ENCODE measurements at places on chromosomes 2 and 18. TPM values are rescaled to one million over a fixed set of nuclear protein-coding genes. Genes with fewer than 3 reads are reported as not detected.

Gene TMEM163
- total RNA-seq: not detected

Gene SLC5A7
- not detected for total RNA-seq

Gene RETSAT
- total RNA-seq: 23.3 TPM

Gene ARMC9
- total RNA-seq: 3.9 TPM

Gene DSG1
- not detected for total RNA-seq

DNA sequence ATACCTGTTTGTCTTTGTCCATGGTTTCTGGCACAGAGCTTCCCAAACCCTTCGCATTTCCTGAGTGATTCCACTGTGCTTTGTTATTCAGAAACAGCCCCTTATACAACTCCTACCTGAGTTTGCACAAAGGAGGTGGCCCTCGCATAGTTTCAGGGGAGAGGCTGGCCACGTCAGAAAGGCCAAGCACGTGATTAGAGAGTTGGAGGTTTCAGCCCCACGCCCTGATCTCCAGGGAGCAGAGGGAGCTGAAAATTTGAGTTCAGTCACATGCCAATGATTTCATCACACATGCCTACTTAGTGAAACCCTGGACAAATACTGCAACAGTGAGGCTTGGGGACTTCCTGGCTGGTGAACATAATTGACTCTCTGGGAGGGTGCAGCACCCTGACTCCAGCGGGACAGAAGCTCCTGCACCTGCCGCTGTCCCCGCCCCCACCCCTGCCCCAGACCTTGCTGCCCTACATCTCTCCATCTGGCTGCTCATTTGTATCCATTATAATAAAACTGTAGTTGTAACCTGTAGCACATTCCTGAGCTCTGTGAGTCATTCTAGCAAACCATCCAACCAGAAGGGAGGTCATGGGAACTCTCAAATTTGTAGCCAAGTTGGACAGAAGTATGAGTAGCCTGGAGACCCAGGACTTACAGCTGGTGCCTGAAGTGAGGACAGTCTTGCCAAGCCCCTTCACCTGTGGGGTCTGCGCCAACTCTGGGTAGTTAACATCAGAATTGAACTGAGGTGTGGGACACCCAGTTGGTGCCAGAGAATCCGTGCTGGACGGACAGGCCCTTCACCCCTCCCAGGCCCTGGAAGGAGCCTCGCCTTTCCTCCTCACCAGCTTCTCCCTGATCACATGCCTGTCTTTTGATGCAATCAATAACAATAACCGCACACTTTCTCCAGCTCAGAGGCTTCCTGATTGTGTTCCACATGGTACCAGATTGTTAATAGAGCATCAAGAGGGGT is 224.3 kb downstream of the ANAPC1 start:
- no peak for DNase-seq

GRCh38 chr18:23721696-23722480 is 32.6 kb downstream of the LAMA3 start:
- no peak for DNase-seq

GRCh38 chr2:62455957-62456692 is 49.9 kb downstream of the TMEM17 start:
- no peak for DNase-seq

- DNase-seq: no peak
These were observed 127.5 kb downstream of the DTNB start for GRCh38 chr2:25545899-25546298.

DNA sequence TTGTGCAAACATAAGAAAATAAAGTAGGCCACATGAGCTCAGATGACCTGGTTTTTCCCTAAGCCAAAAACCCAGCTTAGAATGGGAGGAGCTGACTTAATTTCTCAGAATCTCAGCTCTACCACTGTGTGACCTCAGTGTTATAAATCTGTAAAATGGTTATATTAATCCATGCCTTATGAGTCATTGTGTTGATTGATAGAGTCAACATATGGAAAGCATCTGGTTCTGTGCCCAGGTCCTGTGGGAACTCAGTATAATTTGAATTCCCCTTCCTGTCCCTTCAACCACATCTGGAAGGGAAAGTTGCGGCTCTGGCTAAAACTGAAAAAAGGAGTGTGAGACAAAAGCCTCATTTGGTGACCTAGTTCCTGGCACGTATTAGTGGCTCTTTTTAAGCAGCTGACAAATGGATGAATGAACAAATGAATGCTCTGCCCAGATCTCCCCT is 25.7 kb downstream of the TMEM177 start:
- DNase-seq: no peak

GRCh38 chr2:33436083-33436482 is 40.4 kb upstream of the RASGRP3 start:
- no peak for DNase-seq

- no peak for DNase-seq
These were observed 543.7 kb downstream of the TRIB2 start for GRCh38 chr2:13260402-13260801.

- DNase-seq: no peak
These were observed 451.9 kb upstream of the ZEB2 start for GRCh38 chr2:144971786-144972335.

- no peak for DNase-seq
These were observed 101.1 kb downstream of the KLHL29 start for GRCh38 chr2:23485841-23486683.

GRCh38 chr2:88212251-88212790 is 42.2 kb downstream of the THNSL2 start:
- no peak for DNase-seq

DNA sequence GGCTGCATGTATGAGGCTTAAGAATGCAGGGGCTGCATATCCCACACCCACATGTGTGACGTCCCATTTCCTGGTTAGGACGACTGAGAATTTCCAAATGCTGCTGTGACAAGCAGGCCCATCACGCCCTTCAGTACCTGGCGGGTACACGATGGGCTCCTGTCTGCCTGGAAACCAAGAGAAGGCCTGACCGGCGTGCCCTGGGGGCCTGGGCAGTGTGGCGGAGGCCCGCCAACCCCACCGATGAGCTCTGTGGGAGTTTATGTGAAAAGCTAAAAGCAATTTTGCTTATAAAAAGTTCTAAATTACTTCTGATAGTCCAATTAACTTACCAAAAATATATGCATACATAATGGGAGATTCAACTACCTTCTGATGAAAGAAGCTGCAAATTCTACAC is 837.3 kb downstream of the GALR1 start:
- DNase-seq: no peak

DNA sequence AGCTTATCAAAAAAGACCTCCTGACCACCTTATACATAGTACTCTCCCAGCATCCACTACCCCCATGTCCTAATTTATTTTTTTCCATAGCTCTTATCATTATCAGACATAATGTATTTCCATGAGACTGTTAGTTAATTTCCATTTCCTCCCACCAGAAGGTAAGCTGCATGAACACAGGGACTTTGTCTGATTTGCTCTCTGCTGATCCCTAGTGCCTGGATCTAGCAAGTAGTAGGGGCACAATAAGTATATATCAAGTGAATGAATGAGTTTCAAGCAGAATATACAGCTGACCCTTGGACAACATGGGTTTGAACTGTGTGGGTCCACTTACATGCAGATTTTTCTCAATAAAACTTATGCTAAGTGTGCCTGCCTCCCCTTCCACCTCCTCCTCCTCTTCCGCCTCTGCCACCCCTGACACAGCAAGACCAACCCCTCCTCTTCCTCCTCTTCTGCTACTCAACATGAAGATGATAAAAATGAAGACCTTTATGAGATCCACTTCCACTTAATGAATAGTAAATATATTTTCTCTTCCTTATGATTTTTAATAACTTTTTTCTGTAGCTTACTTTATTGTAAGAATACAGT is 53.8 kb downstream of the CTAGE1 start:
- no peak for DNase-seq

DNA sequence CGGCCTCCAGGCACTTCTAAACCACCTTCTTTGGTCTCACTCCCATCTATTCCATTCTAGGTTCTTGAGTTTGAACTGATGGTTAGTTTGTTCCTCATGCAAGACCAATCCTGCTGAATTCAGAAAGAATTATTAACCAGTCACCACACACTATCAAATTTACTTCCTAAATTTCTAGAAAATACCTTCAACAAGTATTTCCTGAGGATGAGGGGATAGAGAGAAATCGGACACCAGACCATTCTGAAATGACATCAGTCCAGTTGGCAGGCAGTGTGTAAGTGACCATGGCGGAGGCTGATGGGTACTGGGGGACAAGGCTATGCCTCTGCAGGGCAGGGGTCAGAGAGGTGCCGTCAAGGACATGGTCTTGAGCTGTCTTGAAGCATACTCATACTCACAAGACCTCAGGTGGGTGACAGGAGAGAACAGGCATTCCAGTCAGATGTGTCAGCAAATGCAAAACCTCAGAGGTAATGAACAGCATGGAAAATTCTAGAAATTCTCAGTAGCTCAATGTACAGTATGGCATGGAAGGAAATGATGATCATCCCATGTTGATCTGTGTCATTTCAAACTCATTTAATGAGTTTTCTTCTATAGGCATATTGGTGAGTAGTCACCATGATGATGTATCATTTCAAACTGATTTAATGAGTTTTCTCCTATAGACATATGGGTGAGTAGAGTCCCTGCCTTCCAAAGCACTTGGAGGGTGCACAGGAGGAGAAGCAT is 119.6 kb downstream of the DDX1 start:
- DNase-seq: no peak

DNA sequence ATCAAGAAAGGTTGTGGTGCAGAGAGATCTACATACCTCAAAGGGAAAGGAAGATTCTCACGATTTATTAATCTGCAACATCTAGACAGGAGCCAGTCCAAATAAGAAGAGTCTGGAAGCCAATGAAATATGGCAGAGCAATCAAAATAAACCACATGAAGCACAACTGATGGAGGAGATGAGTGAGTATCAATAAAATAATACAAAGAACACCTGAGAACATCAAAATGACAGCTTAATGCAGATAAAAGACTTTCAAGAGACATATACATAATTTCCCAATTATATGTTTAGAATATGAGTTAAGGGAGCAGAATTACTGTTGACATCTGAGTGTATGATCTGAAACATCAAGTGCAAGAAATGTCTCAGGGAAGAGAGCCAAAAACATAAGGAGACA is 12.5 kb upstream of the DOK6 start:
- no peak for DNase-seq

DNA sequence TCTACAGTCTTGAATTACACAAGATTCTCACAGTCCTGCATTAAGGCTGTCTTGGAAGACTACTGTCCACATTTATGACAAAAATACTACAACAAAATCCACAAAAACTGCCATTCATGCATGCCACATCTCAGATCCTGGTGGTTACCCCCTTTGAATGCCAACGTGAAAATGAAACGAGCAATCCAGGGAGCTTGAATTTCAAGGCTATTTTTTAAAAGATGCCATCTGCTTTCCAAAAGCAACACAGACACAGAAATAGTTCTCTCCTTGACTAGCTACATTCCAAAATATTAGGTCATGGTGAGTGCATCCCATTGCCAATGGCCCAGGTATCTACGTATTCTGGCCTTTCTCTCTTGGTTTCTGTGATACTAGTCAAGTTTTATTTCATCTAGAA is 36.3 kb downstream of the IRS1 start:
- DNase-seq: no peak

- no peak for DNase-seq
These were observed 79.4 kb downstream of the XRCC5 start for GRCh38 chr2:216188559-216188850.

DNA sequence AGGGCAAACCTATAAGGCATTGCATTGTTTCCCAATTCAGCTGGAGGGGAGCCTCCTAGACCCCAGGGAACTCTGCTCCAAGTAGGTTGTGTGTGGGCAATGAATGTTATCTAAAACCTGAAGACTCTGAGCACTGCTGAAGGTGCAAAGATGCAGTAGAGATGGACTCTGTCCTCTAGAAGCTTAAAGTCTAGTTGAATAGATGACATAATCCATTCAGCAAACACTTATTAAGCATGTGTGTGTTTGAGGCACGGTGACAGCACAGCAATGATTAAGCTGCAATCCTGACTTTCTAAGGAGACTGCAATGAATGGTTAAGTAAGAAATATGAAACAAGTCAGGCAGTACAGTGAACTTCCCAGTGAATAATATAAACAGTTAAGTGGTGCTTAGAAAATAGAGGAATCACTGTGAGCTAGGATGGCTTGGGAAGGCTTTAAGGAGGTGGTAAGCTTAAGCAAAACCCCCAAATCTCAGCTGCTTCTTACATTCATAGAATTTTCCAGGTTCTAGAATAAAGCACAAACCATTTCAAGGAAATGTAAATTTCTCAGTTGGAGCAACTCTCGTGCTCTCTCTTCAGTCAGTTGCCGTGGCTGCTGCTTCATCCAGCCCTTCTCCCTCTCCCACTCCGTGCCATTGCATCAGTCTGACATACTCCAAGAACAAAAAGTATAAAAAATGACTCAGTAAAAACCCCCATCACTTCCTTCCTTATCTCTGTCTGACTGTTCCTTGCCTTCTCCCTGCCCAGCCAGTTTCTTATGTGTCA is 19.1 kb downstream of the MXD1 start:
- no peak for DNase-seq

DNA sequence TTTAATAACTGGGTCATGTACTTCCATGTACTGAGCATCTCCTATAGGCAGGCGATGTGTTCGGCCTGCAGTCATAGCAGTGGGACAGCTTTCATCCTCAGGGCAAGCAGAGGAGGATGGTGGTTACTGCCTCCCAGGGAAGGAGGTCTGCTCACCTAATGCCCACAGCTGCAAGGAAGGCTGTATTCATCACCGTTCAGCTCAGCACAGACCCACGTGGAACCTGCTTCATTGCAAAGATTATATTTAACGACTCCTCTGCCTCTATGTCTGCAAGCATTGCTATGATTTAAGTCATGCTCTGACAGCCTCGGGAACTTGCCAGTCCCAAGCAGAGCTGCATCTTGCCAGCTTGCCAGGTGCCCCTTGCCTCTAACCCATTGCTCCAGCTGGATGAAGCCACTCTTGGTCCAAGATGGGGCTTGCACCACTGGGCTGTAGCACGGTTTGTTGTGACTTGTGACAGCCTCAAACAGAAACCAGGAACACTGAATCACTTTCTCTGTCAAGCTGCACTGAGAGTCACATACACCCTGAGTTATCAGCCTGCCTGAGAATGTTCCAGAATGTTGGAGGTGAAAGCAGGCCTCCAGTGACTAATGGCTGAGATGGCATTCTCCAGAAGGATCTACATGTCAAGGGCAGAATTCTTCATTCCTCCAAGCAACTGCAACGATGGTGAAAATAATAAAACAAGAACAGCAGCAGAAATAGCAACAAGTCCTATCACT is 651.1 kb upstream of the ID2 start:
- DNase-seq: no peak

DNA sequence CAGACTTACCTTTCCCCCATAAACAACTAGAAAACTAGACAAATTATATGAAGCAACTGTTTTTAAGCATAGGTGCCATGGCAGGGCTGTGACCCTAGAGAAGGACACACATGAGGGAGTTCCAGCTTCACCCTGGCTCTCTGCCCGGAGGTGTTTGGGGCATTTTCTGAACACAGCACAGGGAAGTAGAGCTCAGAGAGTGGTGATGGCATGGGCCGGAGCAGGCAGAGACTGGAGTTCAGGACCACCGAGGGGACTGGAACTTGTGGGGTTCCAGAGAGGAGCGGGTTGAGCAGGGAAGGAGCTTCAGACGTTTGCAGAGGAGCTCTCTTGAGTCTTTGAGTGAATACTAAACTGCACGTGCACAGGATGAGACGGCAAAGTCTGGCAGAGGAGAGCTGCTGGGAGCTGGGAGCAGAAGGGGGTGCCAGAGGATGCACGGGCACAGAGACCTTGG is 26.5 kb upstream of the KLF11 start:
- DNase-seq: no peak

- DNase-seq: no peak
These were observed 17.7 kb upstream of the NFE2L2 start for GRCh38 chr2:177282181-177282641.

All from activated naive CD8-positive, alpha-beta T cell treated with anti-CD3 and anti-CD28 coated beads for 36 hours (primary cell).